ENCODE measurements at places on chromosomes 12 and 14.

DNA sequence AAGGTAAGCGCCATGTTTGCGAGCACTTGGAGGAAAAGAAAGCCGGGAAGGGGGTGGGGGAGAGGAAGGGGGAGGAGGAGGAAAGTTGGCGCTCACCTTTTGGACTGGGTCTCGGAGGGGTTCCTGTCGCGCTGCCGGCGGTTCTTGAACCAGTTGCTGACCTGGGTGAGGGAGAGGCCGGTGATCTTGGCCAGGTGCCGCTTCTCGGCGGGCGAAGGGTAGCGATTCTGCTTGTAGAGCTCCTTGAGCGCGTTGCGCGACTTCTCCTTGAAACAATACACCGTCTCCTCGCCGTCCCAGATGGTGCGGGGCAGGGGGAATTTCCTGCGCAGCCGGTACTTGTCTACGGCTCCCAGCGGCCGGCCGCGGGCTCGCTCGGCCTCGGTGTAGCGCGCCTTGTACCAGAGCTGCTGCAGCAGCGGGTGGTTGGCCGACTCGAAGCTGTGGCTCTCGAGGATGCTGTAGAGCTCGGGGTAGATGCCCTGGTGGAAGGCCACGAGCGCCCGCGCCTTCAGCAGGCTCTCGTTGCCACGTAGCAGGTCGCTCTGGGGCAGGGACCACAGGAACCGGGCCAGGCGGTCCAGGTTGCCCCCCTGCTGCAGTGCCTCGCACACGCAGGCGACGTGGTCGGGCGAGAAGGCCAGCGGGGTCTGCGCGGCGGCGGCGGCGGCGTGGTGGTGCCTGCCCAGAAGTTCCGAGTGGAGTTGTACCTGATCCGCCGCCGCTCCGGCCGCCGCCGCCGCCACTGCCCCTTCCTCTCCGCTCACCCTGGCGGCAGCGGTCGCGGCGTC lies 840 bp downstream of the SIX4 start:
- DNase-seq = no peak

- DNase-seq = no peak
Measured at GRCh38 chr12:118537481-118537917, 161.1 kb downstream of the SUDS3 start.

DNA sequence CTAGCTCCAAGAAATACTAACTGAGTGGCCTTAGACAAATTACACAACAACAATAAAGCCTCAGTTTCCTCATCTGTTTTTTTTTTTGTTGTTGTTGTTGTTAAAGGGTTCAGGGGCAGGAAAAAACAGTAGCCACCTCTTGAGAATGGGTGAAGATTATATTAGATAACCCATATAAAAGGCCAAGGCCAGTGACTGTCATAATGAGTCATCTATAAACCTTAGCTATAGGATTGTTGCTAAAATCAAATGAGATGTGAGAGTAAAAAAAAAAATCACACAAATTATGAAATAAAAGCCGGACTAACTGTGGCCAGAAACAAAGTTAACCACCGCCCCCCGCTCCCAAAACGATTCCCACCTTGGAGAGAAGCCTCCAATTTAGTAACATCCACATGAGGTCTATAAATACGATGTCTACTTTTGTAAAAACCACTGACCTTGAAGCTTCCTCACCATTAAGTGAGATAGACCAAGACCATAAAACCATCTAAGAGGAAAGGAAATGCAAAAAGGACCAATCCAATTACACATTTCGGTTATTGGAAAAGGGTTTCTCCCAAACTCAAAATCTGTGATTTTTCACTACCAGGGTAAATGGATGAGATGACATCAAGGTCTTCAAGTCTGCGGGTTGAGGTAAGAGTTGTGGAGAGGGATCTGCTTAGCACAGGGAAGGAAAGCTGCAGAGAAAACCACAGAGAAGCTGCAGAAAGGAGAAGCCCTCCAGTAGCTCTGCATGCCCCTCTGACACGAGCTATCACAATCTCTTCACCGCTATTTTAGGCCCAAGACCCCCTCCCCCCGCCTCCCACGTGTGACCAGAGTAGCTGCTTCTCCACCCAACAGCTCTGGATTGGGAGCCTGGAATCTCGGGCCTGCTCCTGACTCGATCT lies 1.0 kb downstream of the NAA25 start:
- no peak for DNase-seq

- DNase-seq = no peak
Measured at GRCh38 chr12:92147491-92147890, 1.8 kb upstream of the BTG1 start.

GRCh38 chr12:83122623-83122934 lies 435.9 kb downstream of the TMTC2 start:
- DNase-seq = no peak

GRCh38 chr12:116299064-116299463 lies 21.6 kb upstream of the MED13L start:
- DNase-seq = no peak

GRCh38 chr12:85688837-85689236 lies 147.4 kb downstream of the RASSF9 start:
- DNase-seq = no peak

DNA sequence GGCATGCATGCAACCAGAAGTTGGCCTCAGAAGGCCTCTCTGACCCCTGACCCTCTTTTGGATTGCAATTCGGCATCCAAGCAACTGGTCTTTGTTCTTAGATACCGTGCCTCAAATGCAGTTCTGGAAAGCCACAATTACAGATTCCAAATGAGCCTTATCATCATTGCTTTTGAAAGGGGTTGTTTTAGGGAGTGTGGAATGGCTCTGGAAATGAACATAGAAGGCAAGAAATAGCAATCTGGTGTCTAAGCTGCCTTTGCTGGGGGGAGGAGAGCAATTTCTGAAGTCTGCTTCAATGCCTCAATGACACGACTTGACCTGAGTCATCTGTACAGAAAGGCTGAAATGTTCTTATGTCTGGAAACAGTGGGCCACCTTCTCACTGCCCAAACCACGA lies 250.1 kb downstream of the NUAK1 start:
- DNase-seq = no peak

DNA sequence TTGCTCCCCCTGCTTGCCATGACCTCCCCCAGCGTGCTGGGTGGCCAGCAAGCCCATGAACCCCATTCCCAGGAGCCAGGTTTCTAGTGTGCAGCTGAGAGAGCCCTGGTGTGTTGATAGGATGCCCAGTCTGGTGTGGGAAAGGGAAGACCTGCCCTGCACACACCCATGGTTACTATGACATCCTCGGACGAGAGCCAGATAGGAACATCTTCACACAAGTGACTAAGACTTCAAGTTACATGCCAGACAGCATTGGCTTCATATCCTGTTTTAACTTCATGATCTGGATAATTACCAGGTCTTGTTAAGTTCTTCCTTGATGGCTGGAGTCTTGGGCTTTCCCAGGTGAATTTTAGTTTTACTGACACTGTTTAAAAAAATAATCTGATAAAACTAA lies 196.6 kb upstream of the EGLN3 start:
- no peak for DNase-seq

DNA sequence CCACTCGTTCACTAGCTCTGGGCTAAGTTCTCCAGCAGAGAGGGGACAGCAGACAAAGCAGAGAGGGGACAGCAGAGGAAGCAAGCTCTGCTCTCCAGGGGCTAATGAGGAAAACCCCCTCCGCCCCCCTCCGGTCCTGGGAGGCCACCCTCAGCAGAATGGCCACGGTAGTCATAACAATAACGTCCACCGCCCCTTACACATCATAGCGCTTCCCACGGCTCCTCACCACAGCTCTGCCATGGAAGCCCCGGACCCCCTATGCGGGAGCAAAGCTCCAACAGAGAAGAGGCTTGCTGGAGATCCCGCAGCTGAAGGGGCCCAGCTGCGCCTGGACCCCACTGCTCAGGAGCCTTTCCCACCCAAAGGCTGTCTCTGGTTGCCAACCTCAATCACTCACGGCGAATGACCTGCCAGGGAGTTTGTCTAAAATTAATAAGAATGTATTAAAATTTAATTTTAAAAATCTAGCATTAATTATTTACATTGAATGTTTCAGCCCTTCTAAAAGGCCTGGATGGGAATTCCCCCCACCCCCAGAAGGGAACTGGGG lies 17.4 kb downstream of the BEGAIN start:
- no peak for DNase-seq

DNA sequence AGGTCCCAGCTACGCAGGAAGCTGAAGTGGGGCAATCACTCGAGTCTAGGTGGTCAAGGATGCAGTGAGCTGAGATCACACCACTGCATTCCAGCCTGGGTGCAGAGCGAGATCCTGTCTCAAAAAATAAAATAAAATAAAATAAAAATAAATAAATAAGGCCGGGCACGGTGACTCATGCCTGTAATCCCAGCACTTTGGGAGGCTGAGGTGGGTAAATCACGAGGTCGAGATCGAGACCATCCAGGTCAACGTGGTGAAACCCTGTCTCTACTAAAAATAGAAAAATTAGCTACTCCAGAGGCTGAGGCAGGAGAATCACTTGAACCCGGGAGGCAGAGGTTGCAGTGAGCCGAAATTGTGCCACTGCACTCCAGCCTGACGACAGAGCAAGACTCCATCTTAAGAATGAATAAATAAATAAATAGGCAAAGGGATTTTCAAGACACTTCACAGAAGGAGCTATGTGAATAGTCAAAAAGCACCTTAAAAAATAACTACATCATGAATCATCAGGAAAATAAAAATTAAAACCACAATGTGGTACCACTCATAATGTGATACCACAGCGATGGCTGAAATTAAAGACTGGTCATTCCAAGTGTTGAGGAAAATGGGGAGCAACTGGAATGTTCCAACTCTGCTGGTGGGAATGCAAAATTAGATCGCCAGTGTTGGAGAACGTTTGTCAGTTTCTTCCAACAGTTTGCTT lies 92.9 kb upstream of the TBX3 start:
- DNase-seq = no peak

GRCh38 chr14:73785834-73786635 lies 65.6 kb upstream of the PTGR2 start:
- peak; percentile 31 for DNase-seq

GRCh38 chr12:65156366-65156841 lies 13.0 kb upstream of the LEMD3 start:
- no peak for DNase-seq

GRCh38 chr12:480831-481816 lies 21.4 kb downstream of the B4GALNT3 start:
- DNase-seq = no peak

GRCh38 chr12:88400302-88400701 lies 180.0 kb downstream of the KITLG start:
- DNase-seq = no peak

- DNase-seq = no peak
Measured at GRCh38 chr14:73173092-73173735, 36.9 kb downstream of the PSEN1 start.

- DNase-seq = no peak
Measured at GRCh38 chr12:107515446-107515958, 170.1 kb upstream of the PWP1 start.

DNA sequence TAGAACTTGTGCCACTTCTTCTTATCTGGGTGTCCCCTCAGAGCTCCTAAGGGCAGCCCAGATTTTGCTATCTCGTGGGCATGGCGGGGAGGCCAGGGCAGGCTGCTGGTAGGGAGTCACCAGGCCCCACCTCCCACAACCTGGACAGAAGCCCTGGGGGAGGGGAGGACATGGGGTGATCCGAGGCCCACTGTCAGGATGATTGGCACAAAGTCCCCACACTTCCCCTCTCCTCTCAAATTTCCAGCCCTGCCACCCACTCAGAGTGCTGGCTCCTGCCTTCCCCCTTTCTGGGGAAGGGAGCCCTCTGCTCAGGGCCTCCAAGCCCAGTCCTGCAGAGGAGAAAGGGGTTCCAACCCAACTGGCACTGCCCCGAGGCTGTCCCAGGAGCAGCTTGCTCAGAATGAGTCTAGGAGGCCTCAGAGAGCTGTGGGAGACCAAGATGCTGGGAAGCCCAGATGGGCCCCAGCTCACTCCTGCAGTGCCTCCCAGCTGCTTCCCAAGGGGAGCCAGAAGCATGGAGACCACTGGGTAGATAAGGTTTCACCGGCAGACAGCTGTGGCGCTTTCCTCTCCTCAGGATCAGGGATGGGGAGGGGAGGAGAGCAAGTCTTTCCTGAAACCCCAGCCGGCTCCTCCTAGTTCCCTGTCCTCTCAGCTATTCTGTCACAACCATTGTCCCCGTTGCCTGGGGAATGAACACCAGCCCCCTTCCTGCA lies 82.8 kb downstream of the B4GALNT3 start:
- no peak for DNase-seq

DNA sequence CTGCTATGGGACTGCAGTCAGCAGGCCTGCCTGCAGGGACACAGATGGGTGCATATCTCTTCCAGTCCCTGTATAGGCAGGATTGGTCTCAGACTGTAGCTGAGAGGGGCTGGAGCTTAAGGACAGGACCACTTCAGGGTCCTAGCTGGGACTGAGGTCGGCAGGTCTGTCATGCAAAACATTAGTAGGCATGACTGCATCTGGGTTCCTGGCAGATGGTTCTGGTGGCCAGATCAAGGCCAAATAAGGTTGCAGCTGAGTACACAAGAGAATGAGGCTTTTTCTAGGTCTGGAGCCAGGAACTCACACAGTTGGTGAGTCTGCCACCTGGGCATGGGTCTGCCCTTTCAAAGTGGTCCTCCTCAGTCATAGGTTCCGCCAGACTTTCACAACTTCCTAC lies 155.8 kb downstream of the TPH2 start:
- DNase-seq = no peak

DNA sequence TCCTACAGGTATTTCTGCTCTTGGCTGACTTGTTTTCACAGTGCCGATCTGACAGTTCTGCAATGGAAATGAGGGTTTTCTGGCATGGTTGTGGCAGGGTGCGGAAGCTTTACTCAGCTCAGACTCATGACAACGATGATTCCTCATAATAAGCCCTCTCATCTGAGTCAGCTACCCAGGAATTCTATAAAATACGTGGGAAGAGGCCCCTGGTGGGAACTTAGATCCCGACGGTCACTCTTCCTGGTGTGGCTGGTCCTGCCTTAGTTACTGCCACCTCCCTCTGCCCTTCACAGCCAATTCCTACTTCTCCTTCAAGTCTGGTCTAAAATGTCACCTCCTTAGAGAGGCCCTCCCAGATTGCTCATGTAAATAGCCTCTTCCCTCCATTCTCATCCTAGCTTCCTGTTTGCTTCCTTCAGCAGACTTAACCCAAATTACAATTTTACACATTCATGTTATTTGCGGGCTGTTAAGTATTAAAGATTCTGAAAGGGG lies 104.2 kb upstream of the MAP1LC3B2 start:
- DNase-seq = no peak

DNA sequence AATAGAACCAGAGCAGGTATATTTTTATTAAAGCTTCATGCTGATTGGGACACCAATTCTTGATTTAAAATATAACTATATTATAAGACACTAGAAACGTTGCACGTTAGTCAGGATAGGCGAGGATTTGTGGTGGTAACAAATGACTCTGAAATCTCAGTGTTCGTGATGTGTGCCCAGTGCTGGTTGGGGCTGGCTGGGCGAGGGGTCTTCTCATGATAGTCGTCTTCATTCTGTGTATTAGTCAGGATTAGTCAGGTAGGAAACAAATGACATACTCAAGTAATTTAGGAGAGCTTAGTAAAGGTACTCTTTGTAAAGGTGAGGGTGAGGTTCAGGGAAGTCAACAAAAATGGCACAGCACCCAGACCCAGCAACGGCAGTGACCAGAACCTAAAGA lies 73.9 kb upstream of the HIF1A start:
- no peak for DNase-seq

- no peak for DNase-seq
Measured at GRCh38 chr12:66549050-66549389, 129.9 kb downstream of the GRIP1 start.

Data from stimulated activated CD4-positive, alpha-beta T cell treated with anti-CD3 and anti-CD28 coated beads, Interleukin-15, amount 100 ng/mL, for 1 hour (primary cell).